NCI-H146 (cell line): ENCODE measurements at places on chromosomes 1 and 21.

GRCh38 chr1:185314411-185314810 lies 2.6 kb downstream of the IVNS1ABP start:
- DNase-seq: no peak

GRCh38 chr1:56910441-56910985 lies 55.3 kb downstream of the C8B start:
- no peak for DNase-seq

- DNase-seq: no peak
Measured at GRCh38 chr1:173149887-173150286, 57.2 kb downstream of the TNFSF4 start.

- DNase-seq: no peak
Measured at GRCh38 chr1:38274974-38275373, 228.4 kb upstream of the POU3F1 start.

DNA sequence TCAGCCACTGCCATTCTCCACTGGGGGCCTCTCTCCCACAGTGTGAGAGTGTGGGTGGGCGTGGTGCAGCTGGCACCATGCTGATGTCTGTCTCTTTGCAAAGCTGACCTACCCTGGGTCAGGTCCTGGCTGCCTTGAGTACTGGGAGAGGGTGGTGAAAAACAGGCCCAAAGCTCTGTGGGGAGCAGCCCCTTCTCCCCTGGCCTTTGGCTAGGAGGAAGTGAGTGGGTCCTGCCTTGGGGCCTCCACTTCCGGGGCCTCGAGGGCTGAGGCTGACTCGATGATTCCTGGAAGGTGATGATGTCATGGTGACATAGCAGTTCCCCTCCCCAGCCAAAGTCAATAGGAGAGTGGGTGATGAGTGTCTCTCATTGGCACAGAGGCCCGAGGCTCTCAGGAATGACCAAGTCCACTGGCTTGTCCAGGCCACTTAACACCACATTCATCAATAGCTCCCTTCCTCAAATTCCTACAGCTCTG lies 53.0 kb downstream of the IER5 start:
- no peak for DNase-seq

DNA sequence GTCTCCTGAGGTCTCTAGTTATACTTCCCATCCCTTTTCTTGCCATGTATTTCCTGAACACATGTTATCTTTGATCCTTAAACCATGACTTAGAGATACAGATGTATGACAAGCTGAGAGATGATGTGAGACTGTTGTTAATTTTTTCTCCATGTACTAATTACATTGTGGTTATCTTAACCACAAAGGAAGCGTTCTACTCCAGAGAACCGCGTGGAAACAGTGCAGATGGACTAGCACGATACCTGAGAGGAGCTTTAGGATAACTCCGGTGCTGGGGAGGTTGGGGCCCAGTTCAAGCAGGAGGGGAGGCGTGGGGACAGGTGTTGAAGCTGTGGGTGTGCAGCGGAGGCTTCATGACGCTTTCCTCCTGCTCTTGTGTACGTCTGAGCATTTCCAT lies 17.5 kb downstream of the PDE9A start:
- peak; percentile 10 for DNase-seq

DNA sequence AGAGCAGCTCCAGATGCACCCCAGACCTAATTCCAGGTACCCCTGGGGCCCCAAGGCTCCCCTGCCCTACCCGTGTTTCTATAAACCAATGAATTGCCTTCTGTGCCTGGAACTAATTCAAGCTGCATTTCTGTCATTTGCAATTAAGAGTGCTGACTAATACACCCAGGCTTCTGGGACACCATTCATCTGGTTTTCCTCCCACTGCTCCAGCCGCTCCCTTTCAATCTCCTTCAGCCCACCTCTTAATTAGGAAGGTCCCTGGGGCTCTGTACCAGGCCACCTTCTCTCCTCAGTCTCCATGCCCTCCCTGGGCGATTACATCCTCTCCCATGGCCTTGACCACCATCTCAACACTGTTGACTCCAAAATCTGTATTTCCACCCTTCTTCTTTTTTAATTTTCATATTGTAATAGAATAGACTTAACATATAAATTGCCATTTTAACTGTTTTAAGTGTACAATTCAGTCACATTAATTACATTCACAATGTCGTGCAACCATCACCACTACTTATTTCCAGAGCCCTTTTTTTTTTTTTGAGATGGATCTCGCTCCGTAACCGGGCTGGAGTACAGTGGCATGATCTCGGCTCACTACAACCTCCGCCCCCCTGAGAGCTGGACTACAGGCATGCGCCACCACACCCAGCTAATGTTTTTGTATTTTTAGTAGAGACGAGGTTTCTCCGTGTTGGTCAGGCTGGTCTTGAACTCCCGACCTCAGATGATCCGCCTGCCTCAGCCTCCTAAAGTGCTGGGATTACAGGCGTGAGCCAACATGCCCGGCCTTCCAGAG lies 9.2 kb upstream of the GJB3 start:
- DNase-seq: no peak

GRCh38 chr1:171597203-171597602 lies 24.8 kb upstream of the MYOCOS start:
- DNase-seq: no peak

DNA sequence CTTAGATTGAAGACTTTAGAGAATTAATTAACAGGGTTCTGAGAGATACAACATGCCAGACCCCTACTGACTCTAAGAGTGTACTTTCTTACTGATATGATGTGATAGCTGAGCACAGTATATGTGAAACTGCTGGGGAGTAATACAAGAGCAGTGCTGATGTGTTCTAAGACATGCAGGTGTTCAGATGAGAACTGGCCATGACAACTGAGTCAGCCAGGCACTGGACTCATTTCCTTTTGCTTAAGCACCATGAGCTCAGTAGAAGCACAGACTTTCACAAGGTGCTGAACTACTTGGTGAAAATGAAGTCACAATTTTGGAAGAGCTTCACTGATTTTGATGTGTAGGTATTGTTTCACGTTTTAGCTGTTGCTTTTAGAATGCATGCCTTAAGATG lies 15.9 kb upstream of the POGZ start:
- DNase-seq: no peak

DNA sequence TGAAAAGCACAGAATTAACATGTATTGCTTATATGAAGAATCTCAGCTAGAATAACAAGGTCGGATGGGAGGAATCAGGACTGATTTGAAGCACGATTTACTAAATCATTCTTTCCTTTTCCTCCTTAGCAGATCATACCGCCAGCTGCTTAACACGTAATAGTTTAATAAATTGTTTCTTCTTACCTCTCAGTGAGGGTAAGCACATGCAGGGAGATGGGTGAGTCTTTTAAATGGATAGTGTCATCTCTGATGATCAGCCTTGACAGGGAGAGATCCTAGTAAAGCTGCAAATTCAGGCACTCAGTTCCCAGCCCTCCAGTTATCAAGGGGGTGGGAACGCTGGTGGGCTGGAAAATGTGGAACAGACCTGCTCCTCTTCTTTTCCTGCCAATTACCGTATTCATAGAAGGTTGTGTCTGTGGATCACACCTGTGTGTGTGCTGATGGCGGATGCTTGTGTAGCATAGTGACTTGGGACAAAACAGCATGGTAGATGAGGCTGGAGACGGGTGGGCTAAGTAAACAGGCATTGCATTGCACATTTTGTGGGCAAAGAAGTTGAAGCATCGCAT lies 30.7 kb downstream of the NTPCR start:
- DNase-seq: no peak

DNA sequence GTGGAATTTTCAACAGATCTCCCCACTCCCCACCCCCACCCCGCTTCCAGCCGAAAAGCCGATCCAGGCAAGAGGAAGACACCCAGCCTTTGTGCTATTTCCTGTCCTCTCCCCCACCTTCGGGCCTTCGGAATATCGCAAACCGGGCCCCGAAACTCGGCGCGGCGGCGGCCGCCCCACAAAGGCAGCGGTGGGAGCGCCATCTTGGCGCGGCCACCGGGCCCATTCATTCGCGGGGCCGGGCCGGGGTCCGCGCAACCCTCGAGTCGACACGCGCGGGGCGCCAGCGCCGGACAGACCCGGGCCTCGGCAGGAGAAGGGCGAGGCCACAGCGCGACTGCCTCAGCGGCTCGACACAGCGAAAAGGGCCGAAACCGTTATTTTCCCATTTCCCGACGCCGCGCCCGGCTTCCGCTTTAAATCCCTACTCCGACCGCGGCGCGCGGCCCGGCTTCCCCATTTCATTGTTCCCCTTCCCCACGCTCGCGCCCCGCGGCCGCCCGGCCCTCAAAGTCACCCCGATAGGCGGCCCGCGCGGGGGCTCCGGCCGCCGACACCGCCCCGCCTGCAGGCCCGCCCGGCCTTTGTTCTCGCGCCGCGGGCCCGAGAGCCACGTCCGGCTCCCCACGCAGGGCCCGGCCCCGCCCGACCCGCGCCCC lies 911 bp downstream of the GNB1 start:
- DNase-seq: peak; percentile 46

GRCh38 chr1:111471012-111471411 lies 2.8 kb upstream of the C1orf162 start:
- no peak for DNase-seq

DNA sequence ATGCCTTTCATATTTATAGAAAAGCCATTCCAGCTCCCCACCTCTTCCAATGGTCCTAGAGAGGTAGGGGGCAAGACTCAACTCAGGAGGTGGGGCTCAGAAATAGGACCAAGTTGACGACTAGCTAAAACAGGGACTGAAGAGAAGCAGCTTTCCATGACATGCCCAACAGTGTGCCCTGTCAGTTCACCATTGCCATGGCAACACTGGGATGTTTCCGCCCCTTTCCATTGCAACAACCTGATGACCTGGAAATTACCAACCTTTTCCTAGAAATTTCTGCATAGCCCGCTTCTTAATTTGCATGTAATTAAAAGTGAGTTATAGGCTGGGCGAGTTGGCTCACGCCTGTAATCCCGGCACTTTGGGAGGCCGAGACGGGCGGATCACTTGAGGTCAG lies 22.4 kb upstream of the INTS3 start:
- DNase-seq: no peak

DNA sequence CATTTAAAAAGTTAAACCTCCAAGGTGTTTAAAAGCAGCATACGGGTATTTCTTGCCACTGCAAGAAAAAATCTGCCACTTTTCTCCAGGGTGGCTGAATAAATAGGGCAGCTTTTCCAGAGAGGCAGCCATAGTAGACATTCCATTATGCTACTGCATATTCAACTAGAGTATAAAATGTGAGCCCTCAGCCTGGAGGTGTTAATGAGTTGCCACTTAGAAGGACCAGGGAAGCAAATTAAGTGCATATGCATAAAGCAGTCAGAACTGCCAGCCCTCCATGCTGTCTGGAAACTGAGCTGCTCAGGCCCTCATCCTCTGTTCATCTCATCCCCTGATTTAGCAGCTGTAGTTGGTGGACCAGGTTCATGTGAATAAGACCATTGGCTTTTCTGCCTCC lies 99.4 kb downstream of the DIRAS3 start:
- DNase-seq: no peak
